ENCODE measurements at places on chromosomes 2 and 18. TPM values are rescaled to one million over a fixed set of nuclear protein-coding genes. Genes with fewer than 3 reads are reported as not detected.

The B4GALT6 gene
- 15.1 TPM for total RNA-seq

The SERPINB7 gene
- total RNA-seq: not detected

The SLC4A3 gene
- 0.05 TPM for total RNA-seq

The CTLA4 gene
- 0.13 TPM for total RNA-seq

The IGFBP5 gene
- total RNA-seq: 234 TPM

The CD226 gene
- 0.52 TPM for total RNA-seq
